Fibroblast of the aortic adventitia (primary cell): ENCODE measurements at places on chromosomes 1 and 21.

GRCh38 chr1:55311979-55312378, 96.8 kb upstream of the USP24 start:
- no peak for DNase-seq

DNA sequence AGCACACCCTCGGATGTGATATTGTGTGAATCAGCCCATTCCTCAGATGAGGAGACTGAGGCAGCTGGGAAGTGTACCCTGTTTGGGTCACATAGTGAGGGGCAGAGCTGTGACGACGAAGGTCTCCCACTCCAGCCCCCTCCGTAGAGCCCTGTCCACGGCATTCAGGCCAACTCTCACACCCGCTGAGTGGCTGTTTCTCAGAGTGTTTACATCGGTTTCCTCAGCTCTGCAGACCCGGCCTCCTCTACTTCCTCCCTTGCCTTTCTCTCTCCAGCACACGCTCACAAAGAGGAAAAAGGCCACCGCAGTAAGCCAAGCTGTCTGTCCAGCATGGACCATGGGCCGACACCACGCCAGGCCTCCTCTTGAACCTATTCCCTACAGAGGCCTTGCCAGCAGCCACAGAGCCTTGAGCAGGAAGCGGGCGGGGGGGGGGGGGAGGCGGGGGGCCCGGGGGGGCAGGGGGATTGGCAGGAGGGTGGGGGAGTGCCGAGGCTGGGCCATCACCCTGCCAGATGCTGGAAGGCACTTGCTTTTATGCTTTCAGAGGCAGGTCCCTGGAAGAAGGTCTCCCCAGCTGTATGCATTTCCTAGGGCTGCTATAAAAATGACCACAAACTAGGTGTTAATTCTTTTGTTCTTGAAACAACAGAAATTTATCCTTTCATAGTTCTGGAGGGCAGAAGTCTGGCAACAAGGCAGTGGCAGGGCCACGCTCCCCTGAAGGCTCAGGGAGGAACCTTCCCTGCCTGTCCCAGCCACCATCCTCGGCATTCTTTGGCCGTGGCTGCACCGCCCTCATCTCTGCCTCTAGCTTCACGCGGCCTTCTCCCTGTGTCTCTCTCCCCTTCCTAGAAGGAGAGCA, 178.4 kb downstream of the PSMG1 start:
- peak; percentile 76 for DNase-seq

GRCh38 chr1:226938903-226939437, 1.1 kb upstream of the COQ8A start:
- DNase-seq = peak; percentile 73

DNA sequence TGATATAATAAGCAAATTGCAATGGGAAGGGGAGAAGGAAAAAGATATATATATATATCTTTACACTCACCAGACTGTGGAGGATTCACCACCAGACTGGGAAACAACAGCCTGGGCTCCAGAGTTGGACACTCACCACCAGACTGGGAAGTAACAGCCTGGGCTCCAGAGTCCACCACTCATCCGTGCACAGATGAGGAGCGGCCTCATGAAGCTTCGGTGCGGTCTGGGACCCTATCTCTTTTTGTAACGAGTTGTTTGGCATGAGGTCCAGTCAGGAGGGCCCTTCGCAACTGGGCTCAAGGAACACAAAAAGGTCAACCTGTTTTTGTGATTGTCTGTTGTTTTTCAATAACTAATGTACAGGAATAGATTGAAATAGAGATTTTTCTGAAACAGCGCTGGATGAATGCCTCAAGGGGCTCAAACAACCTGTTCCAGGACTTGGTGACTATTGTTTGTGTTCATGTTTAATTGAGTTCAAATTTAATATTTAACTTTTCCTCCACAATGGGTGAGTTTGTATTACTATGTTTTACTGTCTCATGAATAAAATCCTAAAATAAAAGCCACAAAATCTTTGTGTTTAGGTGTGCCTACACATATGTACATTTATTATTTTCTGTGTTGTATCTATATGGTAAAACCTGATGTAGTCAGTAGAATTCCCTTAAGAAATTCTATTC, 40.1 kb downstream of the S100A10 start:
- DNase-seq = no peak

DNA sequence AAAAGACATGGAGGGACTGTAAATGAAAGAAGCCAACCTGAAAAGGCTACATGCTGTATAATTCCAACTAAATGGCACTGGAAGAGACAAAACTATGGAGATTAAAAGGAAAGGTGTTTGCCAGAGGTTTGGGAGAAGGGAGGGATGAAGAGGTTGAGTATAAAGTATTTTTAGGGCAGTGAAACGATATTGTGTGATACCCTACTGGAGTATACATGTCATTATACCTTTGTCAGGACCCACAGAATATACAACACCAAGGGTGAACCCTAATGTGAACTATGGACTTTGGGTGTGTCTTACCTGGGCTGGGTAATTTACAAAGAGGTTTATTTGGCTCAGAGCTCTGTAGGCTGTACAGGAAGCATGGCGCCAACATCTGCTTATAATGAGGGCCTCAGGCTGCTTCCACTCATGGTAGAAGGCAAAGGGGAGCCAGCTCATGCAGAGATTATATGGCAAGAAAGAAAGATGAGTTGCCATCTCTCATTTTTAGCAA, 73.4 kb downstream of the CD2 start:
- DNase-seq = no peak

DNA sequence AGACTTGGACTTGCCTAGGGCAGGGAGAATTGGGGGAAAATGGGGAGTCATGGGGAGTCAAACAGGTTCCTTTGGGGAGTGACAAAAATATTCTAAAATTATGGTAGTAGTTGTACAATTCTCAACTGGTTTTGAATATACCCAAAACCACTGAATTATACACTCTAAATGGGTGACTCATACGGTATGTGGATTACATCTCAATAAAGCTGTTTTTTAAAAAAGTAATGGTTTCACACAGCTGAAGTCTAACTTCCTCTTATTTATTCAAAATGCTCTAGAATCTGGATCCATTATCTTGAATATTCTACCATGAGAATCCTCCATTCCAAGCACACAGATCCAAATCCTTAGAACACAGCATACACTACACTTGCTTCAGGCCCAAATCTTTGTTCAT, 11.1 kb downstream of the EIF4G3 start:
- DNase-seq = no peak

DNA sequence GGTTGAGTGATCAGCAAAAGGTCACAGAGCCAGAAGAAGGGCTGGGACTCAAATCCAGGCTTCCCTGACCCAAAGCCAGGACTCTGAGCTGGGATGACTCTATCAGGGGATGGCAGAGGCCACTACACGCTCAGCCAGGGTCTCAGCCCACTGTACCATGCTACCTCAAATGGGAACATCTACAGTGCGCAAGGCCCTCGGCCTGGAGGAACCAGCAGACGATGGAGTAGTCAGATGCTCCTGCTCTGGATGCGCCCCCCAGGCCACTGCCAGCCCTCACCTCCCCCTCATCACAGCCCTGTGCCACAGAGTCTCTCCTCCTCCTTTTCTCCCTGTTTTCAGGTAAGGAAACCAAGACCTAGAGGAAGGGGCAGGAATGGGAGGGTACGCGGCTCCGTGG, 39.0 kb downstream of the GLIS1 start:
- DNase-seq = no peak
